ENCODE measurements at places on chromosomes 3 and 15.
A peak's percentile ranks its signal among the peaks of the same experiment; 100 is the strongest.

DNA sequence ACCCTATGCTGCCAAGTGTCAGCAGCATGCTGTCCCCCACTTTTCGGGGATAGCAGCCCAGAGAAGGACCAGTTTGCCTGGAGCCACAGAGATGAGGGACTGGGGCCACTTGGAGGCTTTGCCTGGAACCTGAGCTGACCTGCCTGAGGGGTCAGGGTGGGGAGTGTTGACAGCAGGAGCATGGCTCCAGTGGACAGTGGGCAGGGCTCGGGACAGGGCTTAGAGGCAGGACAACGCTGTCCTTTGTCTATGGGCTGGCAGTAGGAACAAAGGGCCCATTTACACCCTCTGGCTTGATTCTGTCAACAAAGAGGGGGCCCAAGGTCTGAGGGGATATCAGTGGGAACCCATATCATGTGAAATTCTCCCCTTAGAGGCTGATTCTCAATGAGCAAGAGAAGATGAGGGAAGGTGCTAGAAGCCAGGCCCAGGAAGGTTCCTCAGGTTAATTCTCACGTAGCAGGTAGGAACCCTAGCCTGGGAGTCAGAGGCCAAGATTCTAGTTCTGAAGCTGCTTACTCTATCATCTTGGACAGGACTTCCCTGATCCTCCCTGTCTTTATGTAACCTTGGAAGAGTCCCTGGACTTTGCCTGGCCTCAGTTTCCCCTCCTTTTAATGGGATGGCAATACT lies 29.7 kb upstream of the HHATL start:
- no peak for DNase-seq

DNA sequence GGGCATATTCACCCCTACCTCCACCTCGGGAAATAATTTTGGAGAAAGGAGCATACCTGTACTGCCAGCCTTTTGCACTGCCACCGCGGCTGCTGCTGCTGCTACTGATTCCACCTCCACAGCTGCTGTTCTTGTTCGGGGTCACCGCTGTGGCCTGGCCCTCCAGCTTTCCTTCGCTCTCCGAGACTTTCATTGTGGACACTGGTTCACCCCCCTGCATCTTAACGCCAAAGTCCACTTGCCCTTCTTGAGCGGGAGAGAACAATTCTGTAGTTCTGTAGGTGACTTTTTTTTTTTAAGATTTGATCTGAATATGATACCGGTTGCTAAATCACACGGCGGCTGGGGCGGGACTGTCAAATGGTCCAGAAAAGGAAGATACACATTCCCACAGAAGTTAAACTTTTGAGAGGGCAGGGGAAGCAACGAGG lies 701 bp downstream of the OSBPL11 start:
- no peak for DNase-seq

GRCh38 chr3:24100696-24101402 lies 155.8 kb downstream of the NR1D2 start:
- DNase-seq = no peak

DNA sequence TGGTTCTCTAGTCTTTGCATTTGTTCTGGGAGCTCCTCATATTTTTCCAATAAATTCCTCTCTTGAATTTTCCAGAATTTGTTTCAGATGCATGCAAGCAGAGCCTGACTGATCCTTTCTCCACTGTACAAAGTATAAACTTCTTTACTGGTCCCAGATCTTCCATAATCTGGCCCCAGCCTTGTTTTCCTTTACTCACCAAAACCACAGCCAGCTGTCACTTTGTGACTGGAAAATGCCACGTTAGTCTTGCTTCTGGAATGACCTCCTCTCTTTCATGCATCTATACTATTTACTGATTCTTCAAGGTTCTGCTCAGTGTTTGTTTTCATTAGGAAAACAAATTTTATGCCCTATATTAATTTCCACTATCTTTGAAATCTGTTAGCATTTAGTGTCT lies 60.4 kb upstream of the SPPL2A start:
- no peak for DNase-seq

- no peak for DNase-seq
Measured at GRCh38 chr3:35012214-35012613, 627.1 kb upstream of the ARPP21 start.

- DNase-seq = no peak
Measured at GRCh38 chr15:80455051-80455648, 51.0 kb downstream of the ARNT2 start.

DNA sequence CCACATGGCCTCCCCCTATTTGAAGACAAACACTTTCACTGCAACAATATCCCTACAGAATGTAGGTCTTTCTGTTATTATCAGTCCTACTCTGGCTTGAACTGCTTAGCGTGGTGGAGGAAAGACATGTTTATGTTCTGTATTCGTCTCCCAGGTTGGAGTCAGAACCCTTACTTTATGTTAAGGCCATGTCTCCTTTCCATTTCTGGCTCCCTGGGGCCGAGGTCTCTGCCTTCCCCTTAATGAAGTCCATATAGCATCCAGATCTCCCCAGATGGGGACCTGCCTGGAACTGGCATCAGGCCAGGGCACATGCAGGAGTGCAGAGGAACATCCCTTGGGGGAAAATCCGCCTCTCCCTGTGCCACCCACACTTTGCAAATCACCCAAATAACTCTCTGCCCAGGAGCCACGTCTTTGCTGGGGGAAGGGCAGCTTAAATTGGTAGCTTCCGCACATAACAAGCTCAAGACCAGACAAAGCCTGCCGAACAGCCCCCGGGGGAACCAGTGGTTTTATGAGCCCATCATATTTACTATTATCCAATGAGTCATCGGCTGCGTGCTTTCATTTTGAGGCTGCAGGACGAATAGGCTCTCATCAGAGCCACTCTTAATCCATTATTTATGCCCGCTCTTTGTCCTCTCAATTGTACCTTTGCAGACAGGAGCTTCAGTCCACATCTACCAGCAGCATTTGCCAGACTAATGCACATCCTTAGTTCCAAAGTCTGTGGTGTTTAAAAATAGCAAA lies 237.0 kb downstream of the UACA start:
- peak; percentile 64 for DNase-seq

- no peak for DNase-seq
Measured at GRCh38 chr3:64668582-64669510, 19.0 kb downstream of the ADAMTS9 start.

DNA sequence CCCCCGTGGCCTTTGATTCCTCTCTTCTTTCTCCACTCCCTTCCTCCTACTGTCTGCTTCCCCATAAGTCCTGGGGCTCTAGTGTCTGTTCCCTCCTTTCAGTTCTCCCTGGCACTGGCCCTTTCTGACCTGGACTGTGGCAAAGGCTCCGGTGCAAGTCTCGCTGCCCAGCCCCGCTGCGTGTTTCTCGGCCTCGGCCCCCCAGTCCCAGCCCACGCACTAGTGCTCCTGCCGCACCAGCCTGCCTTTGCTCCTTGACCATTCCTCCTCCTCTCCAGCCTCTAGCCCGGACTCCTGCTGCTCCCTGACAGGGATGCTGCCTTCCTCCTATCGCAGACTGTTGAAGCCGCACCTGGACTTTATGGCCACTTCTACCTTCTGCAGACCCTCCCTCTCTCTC lies 2.1 kb downstream of the TM6SF1 start:
- DNase-seq = no peak

DNA sequence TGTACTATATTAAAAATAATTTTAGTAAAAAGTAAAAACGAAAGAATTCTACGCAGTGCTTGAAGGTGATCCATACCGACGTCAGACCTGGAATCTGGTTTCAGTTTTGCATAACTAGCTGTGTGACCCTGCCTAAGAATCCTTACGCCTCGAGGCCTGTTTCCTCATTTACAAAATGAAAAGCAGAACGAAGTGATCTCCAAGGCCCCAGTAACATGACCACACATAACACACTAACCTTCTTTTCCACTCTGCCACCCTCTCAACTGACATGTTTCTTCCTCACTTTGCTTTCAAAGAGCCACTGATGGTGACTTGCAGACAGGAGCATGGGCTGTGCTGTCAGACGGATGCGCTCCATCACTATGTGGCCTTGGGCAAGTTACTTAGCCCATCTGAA lies 4.8 kb downstream of the MESD start:
- DNase-seq = no peak

DNA sequence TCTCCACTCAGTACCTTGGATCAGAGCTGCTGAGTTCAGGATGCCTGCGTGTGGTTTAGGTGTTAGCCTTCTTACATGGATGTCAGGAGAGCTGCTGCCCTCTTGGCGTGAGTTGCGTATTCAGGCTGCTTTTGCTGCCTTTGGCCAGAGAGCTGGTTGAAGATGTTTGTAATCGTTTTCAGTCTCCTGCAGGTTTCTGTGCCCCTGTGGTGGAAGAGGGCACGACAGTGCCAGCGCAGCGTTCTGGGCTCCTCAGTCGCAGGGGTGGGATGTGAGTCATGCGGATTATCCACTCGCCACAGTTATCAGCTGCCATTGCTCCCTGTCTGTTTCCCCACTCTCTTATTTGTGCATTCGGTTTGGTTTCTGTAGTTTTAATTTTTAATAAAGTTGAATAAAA lies 7.0 kb upstream of the PODXL2 start:
- DNase-seq = no peak

DNA sequence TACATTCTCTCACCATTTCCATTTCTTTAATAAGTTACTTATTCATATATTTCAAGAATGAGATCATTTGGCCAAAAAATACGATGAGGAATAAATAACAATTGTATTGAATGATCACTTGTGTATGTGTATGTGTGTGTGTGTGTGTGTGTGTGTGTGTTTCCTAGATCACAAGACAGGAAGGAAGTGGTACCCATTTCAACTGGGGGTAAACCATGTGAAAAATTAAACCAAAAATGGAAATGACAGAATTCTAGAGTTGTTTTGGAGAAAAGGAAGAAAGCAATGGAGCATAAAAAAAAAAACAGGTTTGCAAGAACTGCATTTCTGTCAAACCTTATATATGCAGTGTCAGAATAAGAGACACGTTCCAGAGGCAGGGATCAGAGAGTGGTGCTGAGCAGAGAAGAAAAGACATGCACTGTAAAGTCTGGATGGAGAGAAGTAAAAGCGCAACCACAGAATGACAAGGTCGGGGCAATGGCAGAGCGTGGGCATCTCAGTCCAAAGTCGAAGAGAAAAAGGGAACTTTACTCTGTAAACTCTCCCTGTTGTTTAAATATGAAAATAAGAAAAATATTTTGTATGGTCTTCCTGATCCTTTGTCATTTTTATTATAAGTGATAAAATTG lies 75.5 kb downstream of the PEX5L start:
- no peak for DNase-seq

DNA sequence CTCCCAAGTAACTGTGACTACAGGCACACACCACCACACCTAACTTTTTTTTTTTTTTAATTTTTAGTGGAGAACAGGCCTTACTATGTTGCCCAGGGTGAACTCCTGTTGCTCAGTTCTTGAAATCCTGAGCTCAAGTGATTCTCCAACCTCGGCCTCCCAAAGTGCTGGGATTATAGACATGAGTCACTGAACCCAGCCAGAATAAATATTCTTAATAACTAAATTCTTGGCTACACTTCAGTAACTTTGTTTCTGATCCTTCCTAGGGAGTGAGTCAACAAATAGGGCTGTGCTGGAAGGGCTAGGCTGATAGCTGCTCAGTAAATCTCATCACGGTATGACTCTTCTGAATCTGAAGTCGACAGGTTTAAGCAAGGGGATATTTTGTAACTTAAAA lies 56.6 kb downstream of the P3H2 start:
- DNase-seq = no peak

- DNase-seq = no peak
Measured at GRCh38 chr15:31792611-31793199, 237.6 kb upstream of the CHRNA7 start.

DNA sequence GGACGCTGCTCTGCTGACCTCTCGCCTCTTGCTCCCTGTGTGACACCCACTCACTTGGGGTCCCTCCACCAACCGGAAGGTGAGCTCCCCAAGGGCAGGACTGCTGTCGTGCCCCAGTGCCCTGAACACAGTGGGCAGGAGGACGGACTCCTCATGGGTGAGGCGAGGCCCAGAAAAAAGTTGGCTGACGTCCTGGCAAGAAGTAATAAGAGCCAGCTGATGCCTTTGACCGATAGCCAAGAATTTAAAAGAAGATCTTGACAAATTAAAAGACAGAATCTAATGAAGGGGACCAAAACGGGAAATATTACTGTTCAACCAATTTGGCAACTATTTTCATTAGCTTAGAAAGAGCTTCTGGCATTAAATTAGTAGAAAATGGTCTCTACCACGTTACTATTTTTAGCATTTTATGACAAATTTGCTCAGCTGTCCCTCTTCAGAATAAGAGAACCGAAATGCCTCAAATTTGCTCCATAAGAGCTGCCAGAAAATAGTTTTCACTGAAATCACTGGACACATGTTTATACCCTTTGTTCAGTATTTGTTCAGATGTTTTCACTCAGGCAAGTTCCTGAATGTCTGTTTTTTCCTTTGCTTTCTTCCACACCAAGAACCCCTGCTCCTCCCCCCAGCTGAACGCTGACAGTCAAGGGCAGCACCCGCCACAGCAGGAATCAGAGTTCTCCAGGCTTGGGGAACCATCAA lies 60.5 kb downstream of the XXYLT1 start:
- no peak for DNase-seq

DNA sequence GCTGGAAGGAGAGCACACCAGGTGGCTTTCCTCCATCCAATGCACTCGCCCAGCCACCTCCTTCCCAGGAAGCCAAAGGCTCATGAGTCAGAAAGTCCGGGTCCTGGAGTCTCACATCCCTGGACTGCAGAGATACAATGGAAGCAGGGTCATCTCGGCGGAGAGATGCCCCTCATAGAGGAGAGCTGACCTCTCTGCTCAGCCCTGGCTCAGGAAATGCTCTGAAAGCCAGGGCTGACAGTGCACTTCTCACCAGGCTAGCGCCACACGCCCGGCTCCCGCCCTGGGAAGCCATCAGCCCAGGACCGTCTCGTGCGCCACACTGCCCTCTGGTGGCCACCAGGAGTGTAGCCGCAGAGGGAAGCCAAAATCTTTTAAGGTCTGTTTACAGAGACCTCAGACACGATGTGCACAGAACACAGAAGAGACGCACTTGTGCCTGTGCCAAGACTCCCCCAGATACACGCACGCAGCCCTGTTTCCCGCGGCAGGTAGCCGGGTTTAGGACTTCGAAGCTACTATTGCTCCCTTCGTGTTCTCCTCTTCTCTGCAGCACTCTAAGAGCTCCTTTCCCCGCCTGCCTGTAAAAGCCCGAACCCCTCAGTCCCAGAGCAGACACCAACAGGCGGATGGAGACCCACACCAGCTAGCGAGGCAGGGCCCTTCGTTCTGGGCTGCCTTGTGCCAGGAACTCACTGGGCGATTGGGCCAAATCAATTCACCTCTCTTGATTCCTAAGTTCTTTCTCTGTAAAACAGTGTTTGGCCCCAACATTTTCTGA lies 9.7 kb downstream of the NTRK3 start:
- peak; percentile 34 for DNase-seq

GRCh38 chr3:131535596-131535995 lies 32.8 kb upstream of the MRPL3 start:
- DNase-seq = no peak

Measured in NCI-H2029 treated with DMSO at 0.1 percent for 48 hours (cell line).